CD4-positive, alpha-beta T cell treated with Interleukin-6 for 4 hours (primary cell): ENCODE measurements at places on chromosomes 1 and 21.

DNA sequence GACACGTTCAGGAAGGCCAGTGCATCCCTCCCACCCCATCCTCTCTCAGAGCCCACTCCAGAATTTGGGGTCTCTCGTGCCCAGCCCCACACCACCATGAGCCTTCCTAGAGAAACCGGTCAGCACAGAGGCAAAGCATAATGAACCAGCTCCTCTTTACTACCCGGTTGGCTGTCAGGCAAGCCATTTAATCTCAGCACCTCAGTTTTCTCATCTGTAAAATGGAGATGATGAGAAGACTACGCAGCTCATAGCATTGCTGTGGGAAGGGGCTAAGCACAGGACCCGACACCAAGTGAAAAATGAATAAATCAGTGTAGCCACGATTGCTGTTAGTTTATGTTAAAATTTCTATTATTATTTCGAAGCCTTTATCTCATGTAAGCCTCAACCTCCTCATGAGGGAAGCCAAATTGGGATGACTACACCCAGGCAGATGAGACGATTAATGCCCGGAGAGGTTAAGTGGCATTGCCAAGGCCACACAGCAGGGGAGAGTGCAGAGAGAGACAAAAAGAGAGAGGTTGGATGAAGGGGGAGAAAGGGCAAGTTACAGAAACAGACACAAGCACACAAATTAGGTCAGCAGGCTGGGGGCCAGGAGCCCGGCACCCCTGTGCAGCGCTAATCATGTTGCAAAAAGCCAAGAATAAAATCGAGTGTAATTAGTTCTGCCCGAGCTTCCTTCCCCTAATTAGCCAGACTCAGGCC lies 25.7 kb downstream of the SDC3 start:
- no peak for DNase-seq

DNA sequence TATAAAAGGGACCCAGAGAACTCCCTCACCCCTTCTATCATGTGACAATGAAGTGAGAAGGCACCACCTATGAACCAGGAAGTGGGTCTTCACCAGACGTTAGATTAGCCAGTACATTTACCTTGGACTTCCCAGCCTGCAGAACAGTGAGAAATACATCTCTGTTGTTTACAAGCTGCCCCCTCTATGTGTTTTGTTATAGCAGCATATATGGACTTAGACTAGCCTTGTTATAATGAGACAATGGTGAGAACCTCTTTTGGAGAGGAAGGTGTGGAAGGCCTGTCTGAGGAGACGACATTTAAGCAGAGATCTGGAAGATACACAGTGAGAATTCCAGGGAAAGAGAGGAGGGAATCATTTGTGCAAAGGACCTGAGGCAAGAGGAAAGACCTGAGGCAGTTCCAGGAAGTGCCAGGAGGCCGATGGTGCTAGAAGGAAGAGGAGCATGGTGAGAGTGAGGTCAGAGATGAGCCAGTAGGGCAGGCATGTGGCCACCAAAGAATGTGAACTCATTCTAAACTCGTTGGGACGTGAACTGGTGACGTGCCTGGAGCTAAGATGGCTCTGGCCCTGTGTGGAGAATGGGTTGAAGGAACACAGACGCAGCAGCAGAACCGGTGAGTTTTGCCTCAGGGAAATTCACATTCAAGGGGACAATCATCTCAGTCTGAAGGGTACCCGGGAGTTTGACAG lies 98.9 kb upstream of the IRF2BP2 start:
- DNase-seq: no peak

GRCh38 chr1:105652109-105652508 lies 1404.4 kb upstream of the PRMT6 start:
- no peak for DNase-seq

DNA sequence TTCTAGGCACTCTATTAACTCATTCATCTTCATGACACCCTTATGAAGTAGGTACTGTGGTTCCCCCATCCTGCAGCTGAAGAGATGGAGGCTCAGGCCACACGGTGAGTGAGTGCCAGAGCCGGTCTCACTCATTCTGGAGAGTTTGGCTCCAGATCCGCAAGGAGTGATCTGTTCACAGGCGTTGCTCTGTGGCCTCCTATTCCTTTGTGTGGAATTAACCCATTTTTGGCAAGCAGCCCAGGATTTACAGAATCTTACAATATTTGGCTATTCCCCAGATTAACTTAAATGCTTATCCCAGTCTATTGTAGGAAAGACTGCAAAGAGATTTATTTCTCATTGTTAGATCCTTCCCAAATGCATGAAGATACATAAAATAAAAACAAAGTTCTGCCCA lies 29.6 kb downstream of the KIAA0040 start:
- DNase-seq: no peak

GRCh38 chr1:200380589-200381021 lies 29.2 kb downstream of the ZNF281 start:
- no peak for DNase-seq

GRCh38 chr1:205921570-205921909 lies 21.7 kb downstream of the SLC26A9 start:
- DNase-seq: no peak

DNA sequence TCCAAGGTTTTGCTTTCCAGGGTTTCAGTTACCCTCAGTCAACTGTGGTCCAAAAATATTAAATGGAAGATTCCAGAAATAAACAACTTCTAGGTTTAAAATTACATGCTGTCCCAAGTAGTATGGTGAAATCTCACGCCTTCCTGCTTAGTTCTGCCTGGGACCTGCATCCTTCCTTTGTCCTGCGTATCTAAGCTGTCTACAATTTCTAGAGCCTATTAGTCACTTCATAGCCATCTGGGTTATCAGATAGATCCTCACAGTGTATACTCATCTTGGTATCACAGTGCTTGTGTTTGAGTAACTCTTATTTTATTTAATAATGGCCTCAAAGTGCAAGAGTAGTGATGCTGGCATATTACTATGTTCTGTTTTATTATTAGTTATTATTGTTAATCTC lies 157.7 kb downstream of the ROR1 start:
- DNase-seq: no peak

- peak; percentile 99 for DNase-seq
Measured at GRCh38 chr1:3624200-3625136, at the start of gene TPRG1L. Gene TPRG1L, plus strand, starts transcription at chr1:3625015. Its CDS starts 58 bp downstream, at chr1:3625073.

- DNase-seq: no peak
Measured at GRCh38 chr1:14156543-14156942, 441.9 kb upstream of the KAZN start.

- no peak for DNase-seq
Measured at GRCh38 chr1:4265836-4266235, 365.8 kb upstream of the C1orf174 start.
